Glutamatergic neuron (in vitro differentiated cells): ENCODE measurements at places on chromosomes 7 and 10.
A peak's percentile ranks its signal among the peaks of the same experiment; 100 is the strongest.

DNA sequence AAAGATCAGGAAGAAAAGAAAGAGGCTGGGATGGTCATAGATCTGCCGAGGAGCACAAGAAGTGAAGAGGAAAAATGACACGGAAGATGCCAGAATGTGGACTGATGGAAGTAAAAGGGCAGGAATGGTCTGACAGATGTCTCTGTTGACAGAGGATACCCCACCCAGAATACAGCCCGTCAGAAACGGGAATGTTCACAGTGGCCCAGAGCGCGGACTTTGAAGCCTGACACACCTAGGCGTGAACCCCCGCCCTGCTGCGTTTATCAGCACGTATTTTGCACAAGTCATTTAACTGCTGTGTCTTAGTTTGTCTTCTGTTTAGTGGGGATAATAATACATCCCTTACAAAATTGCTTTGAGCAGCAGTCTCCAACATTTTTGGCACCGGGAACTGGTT is 27.1 kb downstream of the AKR1B1 start:
- no peak for DNase-seq

GRCh38 chr10:104316321-104317099 is 21.8 kb downstream of the ITPRIP start:
- DNase-seq: no peak

GRCh38 chr10:12720217-12720981 is 281.1 kb downstream of the CCDC3 start:
- DNase-seq: no peak

DNA sequence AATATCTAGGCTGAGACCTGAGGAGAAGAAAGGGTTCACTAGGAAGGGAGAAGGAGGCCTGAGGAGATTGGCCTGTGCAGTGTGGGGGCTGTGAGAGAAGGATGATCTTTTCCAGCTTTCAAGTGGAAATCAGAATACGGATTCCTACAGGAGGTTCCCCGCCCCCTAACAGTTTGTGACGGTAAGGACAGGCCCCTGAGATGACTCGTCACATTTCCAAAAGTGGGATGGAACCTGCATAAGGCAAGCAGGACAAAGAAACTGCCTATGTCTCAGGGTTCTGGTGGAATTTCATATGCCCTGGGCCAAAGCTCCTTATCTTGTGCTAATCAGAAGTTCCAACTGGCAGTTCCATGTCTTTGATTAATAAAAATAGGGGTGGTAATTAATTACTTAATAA is 275.6 kb downstream of the SNX10 start:
- no peak for DNase-seq

- DNase-seq: no peak
Observed at GRCh38 chr10:19749185-19749729, 67.0 kb upstream of the PLXDC2 start.

DNA sequence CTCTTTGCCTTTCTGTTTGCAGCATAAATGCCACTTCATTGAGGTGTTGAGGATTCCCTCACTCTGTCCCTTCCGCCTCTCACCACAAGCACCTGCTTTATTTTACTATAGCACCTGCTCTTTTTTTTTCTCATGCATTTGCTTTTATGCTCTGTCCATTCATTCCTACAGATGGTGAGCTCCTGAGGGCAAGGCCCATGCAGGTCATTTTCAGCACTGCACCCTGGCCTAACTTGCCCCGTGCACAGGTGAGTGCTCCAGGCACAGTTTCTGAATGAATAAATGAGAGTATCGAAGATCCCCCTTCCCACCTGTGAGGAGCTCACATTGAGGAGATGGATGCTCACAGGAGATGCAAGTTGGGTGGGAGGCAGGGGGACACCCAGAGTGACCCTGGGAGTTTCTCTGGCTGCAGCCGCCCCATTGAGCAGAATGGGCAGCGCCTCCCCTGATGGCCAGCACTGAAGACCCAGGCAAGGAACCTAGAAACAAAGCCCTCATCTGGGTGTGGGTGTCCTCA is 1.2 kb upstream of the AKR1E2 start:
- no peak for DNase-seq

DNA sequence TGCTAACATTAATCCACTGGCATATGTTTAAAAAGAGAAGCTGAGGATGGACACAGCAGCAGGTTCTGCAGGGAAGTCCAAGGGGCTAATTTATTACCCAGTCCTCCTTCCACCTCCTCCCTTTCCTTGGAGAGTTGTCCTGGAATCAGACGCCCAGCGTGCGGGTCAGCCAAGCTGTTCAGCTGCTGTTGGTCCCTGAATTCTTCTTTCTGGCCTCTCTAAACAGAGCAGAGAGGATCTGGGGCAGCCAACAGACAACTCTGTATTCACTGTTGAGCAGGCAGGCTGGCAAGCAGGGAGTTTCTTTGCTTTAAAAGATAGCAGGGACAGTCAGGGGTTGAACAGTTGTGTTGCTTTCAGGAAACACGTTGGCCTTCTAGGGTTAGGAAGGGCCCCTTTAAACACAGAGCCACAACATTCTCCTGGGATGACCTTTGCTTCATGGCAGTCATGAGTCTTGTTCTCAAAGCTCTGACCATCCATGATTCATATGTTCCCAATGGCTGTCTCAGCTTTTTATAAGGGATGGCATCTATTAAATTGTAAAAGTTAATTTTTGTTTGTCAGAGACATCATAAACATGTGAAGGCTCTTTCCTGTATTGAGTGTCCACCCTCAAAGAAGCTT is 217.0 kb downstream of the CREB5 start:
- DNase-seq: no peak

- no peak for DNase-seq
Observed at GRCh38 chr7:47594406-47594805, 12.5 kb upstream of the TNS3 start.

DNA sequence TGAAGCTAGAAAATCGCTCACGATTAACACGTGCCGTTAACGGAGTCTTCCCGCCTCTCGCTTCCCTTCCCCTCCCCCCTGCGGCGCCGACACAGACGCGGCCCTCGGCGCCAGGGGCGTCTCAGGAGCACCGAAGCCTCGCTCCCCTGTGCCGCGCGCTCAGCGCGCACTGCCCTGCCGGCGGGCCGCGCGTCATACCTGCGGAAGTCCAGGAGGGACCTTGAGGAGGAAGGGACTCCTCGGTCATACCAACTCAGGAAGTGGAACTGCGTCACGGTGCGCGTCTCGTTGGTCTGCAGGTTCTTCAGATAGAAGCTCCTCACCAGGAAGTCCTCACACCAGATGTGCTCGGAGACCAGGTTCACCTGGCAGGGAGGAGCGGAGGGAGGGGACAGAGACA is 239.6 kb downstream of the DNAJB6 start:
- no peak for DNase-seq

DNA sequence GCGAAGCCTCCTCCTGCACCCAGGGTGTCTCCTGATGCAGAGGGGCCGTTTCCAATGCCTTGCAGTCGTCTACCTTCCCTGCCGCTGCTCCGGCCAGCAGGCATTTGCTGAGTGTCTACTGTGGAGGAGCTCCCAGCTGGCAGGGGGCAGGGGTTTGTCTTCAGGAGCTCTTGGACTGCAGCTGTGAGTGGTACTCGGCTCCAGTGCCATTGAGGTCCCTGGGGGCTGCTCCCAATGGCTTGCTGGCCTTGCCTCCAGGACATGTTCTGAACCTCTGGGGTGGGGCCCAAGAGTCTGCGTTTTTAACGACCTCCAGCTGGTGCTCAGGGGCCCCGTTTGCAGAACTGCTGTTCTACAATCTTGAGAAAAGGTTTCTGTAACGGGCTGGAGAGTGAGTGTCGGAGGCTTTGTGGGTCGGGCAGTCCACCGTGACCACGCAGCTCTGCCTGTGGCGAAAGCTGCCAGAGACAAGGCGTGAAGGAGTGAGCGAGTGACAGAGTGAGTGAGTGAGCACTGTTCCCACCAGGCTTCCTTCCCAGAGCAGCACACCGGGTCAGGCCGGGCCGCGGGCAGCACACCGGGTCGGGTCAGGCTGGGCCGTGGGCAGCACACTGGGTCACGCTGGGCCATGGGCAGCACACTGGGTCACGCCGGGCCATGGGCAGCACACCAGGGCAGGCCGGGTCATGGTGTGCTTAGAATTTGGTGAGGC is 520.2 kb downstream of the PTPRN2 start:
- no peak for DNase-seq

- no peak for DNase-seq
Observed at GRCh38 chr10:53395449-53395848, 622.9 kb upstream of the MBL2 start.

- no peak for DNase-seq
Observed at GRCh38 chr7:125654076-125654475, 724.5 kb upstream of the POT1 start.

GRCh38 chr7:71404726-71405345 is 272.9 kb downstream of the GALNT17 start:
- no peak for DNase-seq

GRCh38 chr7:79741684-79742083 is 288.2 kb upstream of the MAGI2 start:
- DNase-seq: no peak

- DNase-seq: no peak
Observed at GRCh38 chr10:89404104-89405047, 10.0 kb upstream of the IFIT5 start.

- peak; percentile 22 for DNase-seq
Observed at GRCh38 chr7:103714376-103714927, 268.4 kb upstream of the SLC26A5 start.

DNA sequence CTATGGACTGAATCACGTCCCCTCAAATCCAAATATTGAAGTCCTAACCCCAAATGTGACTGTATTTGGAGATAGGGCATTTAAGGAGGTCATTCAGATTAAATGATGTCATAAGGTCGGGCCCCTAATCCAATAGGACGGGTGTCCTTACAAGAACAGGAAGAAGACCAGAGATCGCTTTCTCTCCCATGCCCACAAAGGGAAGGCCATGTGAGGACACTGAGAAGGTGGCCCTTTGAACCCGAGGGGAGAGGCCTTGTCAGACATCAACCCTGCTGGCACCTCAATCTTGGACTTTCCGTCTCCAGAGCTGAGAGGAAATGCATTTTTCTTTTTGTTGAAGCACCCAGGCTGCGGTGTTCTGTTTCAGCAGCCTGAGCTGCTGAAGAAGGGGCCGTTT is 72.3 kb upstream of the KLF6 start:
- DNase-seq: no peak

DNA sequence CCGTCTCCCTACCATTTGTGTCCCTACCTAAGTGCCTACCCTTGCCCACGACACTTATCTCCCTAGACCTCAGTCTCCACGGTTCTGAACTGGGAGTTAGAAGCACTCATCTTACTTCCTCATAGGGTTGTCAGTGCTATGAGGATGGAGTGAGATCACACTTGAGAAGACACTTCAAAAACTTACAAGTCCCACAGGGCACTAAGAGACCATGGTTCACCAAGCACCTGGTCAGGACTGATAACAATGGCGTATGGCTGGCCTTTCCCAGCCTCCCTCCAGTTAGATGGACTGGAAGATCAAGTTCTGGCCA is 43.2 kb downstream of the KCNMA1 start:
- no peak for DNase-seq

GRCh38 chr7:132084776-132085388 is 491.4 kb downstream of the PLXNA4 start:
- no peak for DNase-seq

GRCh38 chr7:106874076-106874475 is 9.0 kb downstream of the PIK3CG start:
- DNase-seq: no peak

DNA sequence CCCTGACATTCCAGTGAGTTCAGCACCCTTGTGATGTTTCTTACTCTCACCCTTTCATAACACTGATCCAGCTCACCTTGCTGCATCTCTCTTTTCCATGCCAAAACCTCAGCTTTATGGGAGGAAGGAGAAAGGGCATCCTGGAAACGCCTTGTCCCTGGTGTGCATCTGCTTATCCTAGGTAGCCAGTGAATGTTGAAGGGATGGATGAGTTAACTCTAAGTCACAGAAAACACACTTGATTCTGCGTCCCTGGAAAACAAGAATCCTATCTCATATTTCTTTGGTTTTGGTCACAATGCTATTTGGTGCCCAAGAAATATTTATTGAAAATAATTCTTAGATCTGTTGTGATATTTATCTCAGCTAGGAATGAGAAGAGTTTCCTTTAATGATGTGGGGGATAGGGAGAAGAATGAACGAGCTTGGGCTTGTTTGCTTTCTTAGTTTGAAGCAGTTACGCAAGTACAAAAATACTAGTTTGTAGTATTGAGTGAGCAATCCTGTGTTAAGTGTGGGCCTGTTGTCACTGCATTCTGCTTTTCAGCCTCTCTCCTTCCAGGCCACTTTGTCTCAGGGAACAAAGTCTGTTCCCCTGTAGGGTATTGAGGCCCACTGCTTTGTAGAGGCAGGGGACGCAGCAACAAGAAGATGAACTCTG is 126.5 kb downstream of the ARID5B start:
- no peak for DNase-seq

DNA sequence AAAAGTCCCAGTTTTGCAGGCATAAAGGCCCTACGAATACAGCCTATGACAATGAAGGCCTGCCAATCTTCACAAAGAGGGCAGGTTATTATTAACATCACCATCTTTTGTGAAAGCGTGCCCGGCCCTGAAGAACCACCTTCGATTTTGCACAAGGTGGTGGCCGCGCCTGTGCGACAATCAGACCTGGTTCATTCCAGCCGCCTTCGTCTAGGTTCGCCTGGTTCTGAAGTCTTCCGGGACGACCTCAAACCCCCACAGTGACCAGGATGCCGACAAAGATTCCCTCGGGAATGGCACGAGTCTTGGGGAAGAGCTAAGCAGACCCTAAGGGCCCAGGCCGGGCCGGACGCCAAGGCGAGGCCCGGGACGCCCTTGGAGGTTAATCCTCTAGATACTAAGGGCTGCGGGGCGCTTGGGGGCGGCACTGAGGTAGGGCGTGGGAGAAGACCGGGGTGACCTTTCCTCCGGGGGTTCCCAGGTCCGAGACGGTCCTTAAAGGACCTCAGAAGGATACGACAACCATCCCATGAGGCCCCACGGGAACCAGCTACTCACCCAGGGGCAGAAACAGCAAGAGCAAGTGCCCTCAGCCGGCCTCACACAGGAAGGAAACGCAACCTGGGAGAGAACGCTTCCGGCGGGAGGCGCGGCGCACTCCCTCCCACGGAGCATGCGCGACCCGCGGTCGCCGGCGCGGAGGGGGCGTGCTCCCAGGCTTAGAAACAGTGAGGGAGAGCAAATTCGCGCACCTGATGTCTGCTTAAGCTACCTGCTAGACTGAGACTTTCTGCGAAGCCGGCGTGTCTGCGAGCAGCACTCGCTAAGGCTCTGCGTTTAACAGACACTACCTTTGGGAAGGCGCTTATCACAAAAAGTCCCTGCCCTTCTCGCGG is at the start of gene ATAD1:
Gene ATAD1 (minus strand): TSS at position 618 of the 896 bp plus-strand sequence. CDS start 3,627 bp downstream, outside the sequence.
- DNase-seq: peak; percentile 90

GRCh38 chr7:127928852-127929251 is 102.4 kb downstream of the LRRC4 start:
- no peak for DNase-seq

- DNase-seq: no peak
Observed at GRCh38 chr7:133512560-133512959, 259.7 kb downstream of the EXOC4 start.
